ENCODE measurements at places on chromosomes 5 and 9. TPM values are rescaled to one million over a fixed set of nuclear protein-coding genes. Genes with fewer than 3 reads are reported as not detected.

DNA sequence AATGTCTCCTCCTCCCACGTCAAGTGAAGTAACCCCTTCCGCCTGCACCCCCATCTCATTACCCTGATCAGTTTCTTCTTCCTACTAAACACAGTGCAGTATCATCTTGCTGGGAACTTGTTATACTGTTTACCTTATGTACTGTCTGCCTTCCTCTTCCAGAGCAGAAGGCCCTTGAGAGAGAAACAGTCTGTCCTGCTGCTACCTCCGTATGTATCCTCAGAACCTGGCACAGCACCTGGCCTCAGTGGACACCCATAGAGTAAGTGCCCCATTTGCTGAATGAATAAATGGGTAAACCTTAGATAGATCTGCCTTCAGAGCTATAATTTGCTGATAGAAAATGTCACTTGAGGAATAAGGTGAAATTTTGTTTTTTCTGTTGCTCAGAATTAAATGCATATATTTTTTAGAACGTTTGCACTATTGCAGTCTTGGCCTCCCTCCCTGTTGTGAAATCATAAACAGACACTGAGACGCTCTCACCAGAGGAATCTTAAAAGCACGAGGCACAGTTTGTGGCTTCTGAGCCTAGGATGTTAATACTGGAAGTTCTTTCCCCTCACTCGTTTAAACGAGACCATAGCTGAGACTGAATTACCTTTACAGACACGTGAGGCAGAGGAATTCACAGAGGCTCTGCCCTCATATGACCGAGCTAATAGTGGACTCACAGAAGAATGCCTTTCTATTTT, 223.1 kb upstream of the DAP start:
- no peak for DNase-seq

DNA sequence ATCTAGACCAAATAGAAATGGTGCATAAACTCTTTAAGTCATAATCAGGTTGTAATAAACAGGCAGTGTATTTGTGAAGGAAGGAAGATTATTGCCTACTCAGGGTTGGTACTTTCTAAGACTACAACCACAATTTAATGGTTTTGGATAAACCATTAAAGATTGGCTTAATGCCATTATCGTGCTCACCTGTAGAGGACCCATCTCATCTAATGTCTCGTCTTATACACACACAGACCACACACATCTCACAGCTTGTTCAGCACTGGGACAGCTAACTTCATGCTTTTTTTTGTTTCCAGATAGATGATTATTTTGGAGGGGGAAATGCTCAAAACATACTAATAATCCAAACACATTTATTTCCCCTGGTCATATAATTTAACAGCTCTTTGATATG, 175.7 kb upstream of the SLC12A2 start:
- DNase-seq = no peak

GRCh38 chr5:124102486-124102885, 590.5 kb downstream of the CSNK1G3 start:
- DNase-seq = no peak

DNA sequence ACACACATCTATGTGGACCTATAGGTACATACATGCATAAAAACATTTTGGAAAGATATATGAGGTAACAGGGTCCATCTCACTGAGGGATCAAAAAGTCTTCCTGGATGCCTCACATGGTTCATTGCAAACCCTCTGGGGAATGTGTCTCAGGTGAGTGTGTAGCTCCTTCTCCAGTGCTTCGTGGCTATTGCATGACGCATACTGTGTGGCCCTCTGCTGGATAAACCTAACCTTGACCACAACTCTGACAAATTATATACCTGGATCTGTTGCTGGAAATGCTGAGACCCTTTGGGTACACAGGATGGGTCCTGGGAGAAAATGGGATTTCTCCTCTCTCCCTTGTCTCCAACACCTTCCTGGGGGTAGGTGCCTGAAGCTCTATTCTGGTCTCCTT, 91.9 kb downstream of the JAKMIP2 start:
- DNase-seq = no peak

Gene GABRA1
- not detected for total RNA-seq

Gene ADRB2
- 7.2 TPM for total RNA-seq

Gene OBP2B
- not detected for total RNA-seq

GRCh38 chr5:86909418-86910295, 291.9 kb downstream of the COX7C start:
- DNase-seq = no peak

DNA sequence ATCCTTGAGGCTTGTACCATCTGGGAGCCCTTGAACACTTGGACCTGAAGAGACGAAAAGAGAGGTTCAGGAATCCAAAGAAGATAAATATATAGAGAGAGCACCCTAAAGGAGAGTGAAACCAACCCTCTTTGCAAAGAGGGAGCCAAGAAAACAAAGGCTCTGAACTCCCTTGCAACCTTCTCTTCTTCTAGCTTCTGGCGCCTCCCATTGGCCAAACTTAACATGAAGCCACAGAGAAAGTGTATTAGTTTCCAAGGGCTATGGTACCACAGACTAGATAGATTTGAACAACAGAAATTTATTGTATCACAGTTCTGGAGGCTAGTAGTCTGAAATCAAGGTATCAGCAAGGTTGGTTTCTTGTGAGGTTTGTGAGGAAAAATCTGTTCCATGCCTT, 175.1 kb downstream of the HCN1 start:
- DNase-seq = no peak

Gene C9orf50
- total RNA-seq = not detected

- DNase-seq = no peak
Measured at GRCh38 chr5:102279711-102280110, 16.4 kb downstream of the SLCO4C1 start.

DNA sequence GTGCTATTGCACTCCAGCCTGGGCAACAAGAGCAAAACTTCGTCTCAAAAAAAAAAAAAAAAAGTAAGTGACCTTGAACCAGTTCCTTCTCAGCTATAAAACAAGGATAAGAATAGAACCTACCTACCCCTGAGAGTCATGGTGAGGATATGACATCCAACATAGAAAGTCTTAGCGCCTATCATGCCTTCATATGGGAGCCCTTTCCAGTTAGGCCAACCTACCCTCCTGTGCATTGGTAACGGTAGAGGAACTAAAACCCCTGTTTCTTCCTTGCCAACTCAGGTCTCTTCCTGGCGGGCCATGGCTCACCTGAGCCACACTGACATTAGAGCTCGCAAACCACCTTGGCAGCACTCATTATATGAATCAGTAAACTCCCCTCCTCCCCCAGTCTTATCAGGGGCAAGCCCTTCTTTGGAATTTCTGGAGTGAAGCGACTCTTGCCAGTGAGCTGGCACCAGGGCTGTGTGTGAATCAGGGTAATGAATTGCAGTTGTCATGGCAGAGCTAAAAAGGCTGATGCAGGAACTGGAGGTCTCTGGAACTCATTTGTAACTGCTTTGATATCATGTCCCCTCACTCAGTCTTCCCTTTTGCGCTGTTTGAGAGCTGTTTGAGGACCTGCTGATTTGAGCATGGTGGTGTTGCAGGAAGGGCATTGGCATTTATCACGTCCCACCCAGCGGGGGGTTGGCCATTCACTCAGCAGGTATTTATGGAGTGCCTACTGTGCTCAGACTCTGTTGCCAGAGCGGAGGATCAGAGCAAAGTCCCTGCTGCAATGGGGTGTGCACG, 10.3 kb downstream of the WWC1 start:
- no peak for DNase-seq

- no peak for DNase-seq
Measured at GRCh38 chr5:97418462-97418861, 235.4 kb upstream of the RIOK2 start.
